ENCODE measurements at places on chromosomes 4 and X.

- no peak for DNase-seq
Measured at GRCh38 chr4:13498469-13498868, 14.3 kb upstream of the RAB28 start.

DNA sequence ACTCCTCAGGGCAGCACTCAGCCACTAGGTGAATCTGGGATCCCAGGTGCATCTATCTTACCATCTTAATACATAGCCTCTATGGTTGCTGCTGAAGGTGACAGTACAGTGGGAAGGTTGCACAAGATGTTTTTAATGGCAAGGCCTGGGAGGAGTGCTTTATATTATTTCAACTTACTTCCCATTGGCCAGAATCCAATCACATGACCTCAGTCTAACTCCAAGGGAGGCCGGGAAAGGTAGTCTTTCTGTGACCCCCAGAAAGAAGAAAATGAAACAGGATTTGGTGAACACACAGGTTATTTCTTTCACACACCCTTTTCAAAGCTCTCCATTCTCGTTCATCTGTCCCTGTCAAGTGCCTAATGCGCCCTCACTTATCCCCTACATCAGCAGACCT lies 189.1 kb upstream of the ATP6AP2 start:
- DNase-seq: no peak

DNA sequence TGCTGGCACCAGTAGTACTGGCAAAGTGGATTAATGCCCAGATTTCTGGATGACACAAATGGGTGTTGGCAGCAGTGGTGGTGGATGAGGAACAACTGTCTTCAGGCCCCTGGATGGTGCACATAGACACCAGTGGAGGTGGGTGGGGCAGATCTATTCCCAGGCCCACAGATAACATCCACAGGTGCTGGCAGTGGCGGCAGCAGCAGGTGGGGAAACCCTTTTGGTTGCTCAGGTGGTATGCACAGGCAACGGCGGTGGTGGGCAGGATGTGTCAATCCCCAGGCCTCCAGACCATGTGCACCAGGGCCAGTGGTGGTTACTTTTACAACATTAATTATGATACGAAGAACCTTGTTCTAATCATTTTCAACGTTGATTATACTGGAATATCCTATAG lies 48.9 kb upstream of the FAT4 start:
- DNase-seq: no peak

GRCh38 chr4:794900-795725 lies 30.8 kb downstream of the CPLX1 start:
- no peak for DNase-seq

DNA sequence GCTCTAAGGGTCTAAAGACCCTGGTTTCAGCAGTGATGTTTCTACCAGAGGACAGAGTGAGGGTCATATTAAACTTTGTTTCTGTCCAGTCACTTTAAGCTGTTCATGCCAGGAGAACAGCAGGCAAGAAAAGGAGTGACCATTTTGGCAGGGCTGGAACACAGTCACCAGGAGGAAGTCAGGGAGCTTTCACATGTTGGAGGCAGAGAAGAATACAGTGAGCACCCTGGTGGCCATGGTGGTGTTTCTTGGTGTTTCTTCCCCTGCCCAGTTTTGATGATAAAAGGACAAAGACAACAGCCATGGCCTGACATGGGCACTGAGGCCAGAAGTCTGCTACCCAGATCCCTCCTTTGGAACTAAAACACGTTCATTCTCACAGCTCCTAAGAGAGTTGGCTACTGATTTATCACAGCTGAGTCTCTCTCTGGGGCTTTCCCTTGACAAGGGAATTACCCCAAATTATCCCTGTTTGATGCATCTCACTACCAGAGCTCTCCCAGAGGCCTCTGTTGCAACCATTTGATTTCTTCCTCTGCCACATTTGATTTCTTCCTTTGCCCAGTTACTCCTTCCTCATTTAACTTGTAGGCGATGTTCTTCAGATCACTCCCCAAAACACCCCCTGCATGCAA lies 106.4 kb upstream of the NWD2 start:
- DNase-seq: no peak

DNA sequence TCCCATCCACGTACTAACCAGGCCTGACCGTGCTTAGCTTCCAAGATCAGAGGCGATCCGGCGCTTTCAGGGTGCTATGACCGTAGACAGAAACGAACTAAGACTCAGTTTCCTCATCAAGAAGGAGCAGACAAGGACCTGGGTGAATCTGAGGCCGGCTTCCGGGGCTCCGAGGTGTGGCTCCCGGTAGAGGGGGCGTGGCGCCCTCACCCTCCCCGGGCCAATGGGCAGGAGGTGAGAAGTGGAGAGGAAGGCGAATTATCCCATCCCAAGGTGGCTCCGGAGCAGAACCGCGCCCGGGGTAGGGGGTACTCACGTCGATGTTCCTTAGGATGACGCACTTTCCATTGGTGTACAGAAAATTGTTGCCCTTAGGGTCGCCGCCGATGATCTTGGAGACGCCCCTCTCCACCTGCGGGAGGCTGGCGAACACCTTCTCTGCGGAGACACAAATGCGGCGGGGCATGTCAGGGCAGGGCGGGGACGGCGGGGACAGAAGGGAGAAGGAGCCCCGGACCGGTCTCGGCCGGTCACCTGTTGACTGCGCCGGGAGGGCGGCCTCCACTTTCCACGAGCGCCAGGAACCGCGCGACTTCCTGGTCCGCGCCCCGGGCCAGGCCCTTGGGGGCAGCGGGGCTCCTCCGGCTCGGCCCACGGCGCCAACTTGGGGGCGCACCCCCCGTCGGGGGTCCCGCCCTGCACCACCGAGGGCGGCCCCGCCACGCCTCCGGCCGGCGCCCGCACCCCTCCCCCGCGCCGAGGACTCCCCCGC lies 616 bp downstream of the WDR1 start:
- DNase-seq: peak; percentile 70

GRCh38 chr4:53490965-53491622 lies 100.2 kb downstream of the LNX1 start:
- DNase-seq: peak; percentile 85

DNA sequence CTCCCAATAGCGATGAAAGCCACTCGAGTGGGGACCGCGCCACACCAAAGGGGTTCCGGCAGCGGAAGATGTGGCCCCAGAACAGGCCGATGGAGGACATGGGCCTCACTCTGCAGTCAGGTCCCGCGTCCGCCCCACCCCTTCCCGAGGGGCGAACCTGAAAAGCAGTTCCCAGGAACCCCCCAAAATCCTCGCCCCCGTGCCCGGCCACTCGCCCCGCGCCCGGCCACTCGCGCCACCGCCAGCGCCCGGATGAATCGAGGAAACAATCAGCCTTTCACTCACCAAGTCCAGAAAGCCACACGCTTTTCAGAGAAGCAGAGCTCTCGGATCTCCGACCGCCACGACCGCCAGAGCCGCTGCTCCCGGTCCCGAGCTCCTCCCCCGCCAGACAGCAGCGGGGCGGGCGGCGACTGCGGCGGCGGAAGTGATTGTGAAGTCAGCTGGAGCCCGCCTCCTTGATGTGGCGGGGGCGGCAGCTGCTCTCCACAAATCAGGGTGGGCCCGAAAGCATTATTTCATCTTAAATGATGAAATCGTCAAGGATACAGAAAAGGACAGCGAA lies at the start of gene PJA1:
TSS of gene PJA1 (minus strand) at position 367 of the 565 bp plus-strand sequence. CDS start 2,380 bp downstream, outside the sequence.
- peak; percentile 74 for DNase-seq

GRCh38 chrX:38898261-38898660 lies 97.0 kb downstream of the MID1IP1 start:
- DNase-seq: no peak

DNA sequence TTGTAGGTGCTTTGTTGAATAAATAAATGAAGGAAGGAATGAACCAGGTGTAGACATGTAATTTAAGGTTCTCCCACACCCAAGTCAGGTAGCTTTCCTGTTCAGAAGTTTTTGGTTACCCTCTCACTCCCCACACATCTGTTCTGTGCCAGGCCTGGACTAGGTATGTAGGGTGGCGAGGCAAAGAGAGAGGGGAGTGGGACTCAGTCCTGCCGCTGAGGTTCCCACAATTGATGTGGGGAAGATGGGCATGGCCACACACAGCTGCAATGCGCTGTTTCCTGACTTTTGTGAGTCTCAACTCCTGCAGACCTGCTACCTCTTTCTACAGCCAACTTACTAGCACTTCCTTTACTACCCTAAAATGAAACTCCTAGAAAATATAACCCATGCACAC lies 88.9 kb downstream of the RTL5 start:
- no peak for DNase-seq

GRCh38 chr4:127709456-127709855 lies 20.7 kb upstream of the SLC25A31 start:
- DNase-seq: peak; percentile 14

- peak; percentile 80 for DNase-seq
Measured at GRCh38 chr4:101304916-101305315, 42.4 kb downstream of the PPP3CA start.

DNA sequence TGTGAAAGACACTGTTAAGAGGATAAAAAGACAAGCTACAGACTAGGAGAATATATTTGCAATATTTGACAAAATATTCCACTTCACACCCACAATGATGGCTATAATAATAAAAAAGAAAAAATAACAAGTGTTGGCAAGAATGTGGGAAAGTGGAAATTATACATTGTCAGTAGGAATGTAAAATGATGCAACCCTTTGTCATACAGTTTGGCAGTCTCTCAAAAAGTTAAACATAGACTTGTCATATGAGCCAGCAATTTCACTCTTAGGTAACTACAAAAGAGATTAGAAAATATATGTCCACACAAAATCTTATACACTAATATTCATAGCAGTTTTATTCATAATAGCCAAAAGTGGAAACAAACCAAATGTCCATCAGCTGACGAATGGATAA lies 5.2 kb upstream of the RADX start:
- no peak for DNase-seq

GRCh38 chrX:9195199-9195880 lies 161.4 kb upstream of the FAM9B start:
- no peak for DNase-seq

DNA sequence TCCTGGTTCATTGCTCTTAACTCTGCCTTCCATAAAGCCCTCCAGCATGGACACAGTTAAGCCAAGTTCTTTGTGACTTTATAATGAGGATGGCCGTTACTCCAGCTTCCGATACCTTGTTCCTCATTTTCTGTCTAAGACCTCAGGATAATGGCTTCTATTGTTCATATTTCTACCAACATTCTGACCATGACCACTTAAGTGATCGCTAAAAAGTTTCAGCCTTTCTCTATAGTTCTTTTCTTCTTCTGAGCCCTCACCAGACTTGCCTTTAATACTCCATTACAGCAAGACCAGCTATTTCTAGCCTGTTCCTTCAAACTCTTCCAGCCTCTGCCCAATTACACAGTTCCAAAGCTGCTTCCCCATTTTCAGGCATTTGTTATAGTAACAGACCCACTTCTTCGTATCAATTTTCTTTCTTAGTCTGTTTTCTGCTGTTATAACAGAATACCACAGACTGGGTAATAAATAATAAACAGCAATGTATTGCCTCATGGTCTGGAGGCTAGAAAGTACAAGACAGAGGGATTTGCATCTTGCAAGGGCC lies 12.3 kb downstream of the RNF175 start:
- DNase-seq: no peak

DNA sequence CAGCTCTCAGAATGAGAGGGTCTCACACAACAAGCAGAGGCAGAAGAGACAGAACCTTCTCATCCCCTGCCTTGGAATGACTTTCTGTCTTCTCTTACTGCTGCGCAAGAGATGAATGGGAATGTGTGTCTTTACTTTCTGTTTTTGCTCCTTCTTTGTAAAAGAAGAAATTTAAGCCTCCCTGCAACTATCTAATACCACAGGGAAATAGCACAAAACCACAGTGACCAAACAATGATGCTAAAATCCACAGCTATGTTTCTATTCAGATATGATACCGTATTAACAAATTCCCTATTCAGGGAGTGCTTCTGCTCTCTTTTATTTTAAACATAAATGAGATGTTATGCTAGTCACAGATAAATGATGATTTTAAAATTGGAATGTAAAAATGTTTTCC lies 173.8 kb upstream of the RAI2 start:
- DNase-seq: no peak

DNA sequence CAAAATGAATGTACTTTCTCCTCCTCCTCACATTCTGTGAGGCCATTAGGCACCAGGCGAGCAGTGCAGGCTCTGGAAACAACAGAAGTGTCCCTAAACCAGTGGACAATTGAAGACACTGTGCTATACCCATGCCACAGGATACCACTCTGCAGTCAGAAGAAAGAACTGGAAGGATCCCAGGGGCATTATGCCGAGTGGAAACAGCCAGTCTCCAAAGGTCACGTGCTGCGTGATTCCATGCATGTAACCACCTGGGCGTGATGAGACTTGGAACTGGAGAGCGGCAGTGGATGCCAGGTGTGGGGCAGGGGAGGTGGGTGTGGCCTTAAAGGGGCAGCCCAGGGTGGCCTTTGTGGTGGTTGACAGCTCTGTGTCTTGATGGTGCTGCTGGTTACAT lies 139.4 kb downstream of the EVC2 start:
- no peak for DNase-seq

GRCh38 chrX:95884186-95884585 lies 800.5 kb upstream of the DIAPH2 start:
- DNase-seq: no peak

- DNase-seq: peak; percentile 46
Measured at GRCh38 chr4:121212806-121213205, 48.7 kb upstream of the TNIP3 start.

DNA sequence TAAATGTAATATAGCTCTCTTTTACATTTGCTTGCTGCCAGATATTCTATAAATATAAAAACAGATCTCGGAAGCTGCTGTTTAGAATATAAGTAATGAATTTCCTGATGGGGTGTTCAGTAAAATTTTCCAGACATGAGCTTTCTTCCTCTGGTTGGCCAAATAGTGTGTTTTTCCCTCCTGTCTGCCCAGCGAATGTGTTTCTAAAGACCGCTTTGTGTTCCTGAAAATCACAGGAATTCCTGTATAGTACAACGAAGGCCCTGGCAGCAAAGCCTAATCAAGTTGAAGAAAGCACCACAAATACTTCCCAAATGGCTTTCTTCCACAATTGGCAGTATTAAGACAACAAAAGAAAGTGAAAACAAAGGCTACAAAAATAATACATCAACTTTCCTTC lies 494.1 kb downstream of the INPP4B start:
- DNase-seq: no peak

DNA sequence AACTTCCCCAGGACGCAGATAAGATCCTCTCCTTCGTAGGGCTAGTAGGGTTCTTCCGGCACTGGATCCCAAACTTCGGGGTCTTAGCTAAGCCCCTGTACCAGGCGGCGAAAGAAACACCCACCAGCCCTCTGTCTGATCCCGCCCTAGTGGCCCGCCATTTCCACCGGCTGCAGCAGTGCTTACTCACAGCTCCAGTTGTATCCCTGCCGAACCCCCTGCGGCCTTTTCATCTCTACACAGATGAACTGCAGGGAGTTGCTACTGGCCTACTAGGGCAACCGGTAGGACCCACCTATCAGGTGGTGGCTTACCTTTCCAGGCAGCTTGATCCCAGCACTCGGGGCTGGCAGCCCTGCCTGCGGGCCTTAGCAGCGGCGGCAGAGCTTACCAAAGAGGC lies 961.2 kb downstream of the RPA4 start:
- DNase-seq: no peak

GRCh38 chr4:100079264-100079663 lies 111.0 kb downstream of the DDIT4L start:
- no peak for DNase-seq
